Activated CD8-positive, alpha-beta memory T cell treated with anti-CD3 and anti-CD28 coated beads for 1 hour (primary cell): ENCODE measurements at places on chromosomes 1 and 21.

DNA sequence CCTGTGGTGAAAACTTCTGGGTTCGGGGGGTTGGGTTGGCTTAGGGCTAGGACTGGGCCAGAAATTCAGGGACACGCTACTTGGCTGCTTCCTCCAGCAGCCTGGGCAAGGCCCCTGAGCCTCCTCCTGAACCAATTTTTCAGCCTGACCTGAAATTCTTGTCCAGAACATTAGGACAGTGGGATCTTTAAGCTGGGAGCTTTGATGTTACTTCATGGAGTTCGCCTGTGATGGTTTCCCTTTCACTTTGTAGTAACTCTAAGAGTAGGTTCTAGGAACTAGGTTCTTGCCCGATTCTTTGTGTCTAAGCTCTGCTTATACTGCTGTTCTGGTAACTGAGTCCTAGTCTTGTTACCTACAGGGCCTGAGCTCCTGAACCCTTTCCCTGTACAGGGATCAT, 75.3 kb downstream of the S1PR1 start:
- no peak for DNase-seq

GRCh38 chr1:3759796-3760195, 7.5 kb downstream of the CCDC27 start:
- no peak for DNase-seq

DNA sequence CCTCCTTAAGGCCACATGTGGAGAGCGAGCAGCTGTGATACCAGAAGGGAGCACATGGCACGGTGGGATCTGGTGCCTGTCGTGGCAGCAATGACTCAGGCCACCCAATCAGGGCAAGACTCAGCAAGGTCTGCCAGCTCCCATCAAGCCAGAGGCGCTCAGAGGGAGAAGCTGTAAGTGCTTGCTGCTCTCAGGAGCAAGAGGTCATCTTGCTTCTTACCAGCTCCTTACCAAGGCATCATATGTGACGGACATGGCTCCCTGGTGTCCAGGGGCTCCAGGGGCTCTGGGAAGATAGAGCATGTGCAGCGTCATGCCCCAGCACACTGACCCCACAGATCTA, 72.9 kb downstream of the ITPKB start:
- no peak for DNase-seq

- DNase-seq, result no peak
Observed at GRCh38 chr1:44401256-44402228, 3.5 kb upstream of the RNF220 start.
